Activated CD8-positive, alpha-beta memory T cell treated with anti-CD3 and anti-CD28 coated beads for 4 hours (primary cell): ENCODE measurements at places on chromosomes 6 and 20.

GRCh38 chr6:14354919-14355572 is 237.5 kb downstream of the CD83 start:
- DNase-seq: no peak

- DNase-seq: no peak
Observed at GRCh38 chr6:34829137-34829536, 37.3 kb downstream of the BLTP3A start.

DNA sequence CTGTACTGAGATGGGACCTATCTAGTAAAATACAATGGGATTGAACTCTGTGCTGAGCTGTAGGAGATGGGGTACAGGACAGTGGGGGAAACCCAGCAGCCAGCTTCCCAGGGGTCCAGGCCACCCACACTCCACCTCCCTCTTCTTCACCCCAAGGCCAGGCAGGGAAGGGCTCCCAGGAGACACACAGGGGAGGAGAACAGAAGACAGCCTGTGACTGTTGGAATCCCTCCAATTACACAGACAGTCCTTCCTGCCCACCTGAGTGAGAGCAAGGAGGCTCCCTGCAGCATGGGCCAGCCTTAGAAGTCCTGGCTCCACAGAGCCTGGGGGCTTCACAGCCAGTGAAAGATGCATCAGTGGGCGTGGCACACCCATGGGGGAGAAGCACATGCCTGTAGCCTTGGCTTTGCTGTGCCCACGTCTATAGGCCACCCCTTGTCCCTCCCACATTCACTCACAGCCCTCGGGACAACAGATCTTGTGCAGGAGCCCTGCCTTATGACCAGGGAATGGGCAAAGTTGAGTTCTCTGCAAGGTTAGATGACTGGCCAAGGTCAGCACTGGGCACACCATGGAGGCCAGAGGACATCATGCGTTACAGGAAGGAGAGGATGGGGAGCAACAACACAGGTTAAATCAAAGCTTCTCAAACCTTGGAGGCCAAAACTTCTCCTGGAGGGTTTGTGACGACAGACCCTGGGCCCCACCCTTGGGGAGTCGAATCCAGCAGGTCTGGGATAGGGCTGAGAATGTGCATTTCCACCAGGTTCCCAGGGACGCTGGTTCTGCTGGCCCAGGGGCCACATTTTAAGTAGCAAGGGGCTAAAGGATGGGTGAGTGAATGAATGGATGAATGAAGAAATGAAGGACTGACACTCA is 12.3 kb upstream of the CST7 start:
- DNase-seq: no peak

- DNase-seq: no peak
Observed at GRCh38 chr6:110625883-110626282, 149.5 kb upstream of the SLC22A16 start.

DNA sequence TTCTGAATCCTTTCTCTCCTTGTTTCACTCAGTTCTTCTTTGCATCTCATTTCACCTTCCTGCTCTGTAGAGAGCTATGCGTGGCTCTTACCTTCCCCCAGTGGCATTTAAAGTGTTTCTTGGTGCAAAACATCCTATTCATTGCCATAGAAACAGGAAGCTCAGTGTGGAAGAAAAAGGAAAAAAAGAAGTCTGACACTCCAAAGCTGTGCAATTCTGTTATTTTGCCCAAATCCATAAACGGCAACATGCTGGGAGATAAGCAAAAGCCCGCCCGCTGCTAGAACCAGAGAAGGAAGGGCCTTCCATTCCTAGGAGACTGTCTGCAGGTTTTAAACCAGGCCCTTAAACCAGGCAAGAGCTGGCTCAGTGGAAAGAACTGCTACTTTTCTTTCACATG is 247.1 kb downstream of the HIVEP2 start:
- no peak for DNase-seq

DNA sequence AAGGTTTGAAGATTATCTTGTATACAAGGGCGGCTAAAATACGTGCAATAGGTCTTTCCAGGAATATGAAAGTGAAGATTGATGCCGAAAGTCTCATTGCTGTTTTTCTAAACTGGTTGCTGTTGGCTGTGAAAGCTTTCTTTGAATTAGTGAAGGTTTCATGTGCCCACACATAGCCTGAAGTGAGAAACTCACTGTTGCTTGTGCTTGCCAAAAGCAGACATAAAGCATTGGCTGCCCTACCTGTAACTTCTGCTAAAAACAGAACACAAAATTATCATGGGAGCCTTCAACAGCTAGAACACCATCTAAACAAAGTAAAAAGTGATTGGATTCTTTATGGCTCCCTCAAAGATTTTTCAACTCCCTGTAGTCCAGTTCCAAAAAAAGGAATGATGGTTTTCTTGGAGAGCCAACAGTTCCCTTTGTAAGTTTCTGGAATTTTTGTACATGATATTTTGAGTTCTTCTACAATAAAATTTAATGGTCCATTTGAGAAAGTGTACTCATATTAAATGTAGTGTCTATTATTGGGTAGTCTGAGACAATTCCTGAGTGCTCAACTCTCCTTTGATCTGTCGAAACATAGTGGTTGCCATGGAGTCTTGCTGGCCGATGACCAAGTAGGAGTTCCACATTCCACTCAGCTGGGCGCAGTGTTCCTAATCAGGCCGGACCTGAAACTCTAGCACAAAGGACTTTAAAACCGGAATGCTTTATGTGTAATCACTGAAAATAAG is 68.5 kb downstream of the PLEKHG1 start:
- no peak for DNase-seq

DNA sequence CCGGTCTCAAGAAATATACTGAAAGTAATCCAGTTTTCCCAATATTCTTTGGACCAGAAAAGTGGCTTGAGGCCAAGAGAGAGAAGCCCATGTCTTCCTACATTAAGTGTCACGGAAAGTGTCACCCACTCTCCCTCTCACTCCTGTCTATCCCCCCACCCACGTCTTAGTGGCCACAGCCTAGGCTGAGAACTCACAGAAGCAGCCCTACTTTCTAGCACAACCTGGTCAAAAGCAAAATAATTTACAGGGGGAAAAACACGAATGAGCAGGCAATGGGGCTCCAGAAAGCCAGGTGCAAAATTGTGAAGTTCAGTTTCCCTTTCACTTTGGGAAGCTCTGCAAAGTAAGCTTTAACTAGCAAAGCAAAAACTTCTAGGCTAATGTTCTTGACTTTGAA is 118.0 kb downstream of the OPRM1 start:
- DNase-seq: no peak

DNA sequence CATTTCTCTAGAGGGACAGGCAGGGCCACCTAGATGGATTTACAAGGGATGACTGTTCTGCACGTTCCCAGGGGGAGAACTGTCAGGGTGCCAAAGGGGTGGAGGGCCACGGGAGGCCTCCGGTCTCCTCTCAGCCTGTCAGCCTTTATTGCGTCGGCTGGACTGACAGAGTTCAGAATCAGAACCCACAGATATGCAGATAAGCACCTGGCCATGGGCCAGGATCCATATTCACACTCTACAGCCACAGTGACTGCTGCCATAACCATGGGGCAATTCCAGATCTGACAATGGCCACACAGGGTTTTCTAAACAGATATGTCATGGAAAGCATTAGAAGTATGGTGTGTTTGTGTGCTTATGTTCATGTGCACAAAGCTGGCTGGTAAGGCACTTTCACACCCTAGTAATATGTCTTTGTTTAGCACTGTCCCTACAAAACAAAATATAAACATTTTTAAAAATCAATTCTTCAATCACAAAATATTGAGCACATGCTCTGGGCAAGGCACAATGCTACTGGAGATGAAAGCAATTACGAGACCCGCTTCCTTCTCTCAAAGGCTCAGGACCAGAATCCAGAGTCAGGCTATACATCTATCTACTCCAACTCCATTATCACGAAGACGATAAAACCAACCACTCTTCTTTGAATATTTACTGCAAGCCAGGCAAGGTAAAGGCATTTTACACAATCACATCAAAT is 29.1 kb downstream of the TRAM2 start:
- DNase-seq: no peak

- DNase-seq: no peak
Observed at GRCh38 chr20:53019464-53019863, 47.3 kb downstream of the TSHZ2 start.

GRCh38 chr6:31826793-31827285 is 699 bp upstream of the HSPA1B start:
- DNase-seq: no peak

- DNase-seq: peak; percentile 35
Observed at GRCh38 chr6:111761783-111762312, 111.4 kb downstream of the FYN start.

DNA sequence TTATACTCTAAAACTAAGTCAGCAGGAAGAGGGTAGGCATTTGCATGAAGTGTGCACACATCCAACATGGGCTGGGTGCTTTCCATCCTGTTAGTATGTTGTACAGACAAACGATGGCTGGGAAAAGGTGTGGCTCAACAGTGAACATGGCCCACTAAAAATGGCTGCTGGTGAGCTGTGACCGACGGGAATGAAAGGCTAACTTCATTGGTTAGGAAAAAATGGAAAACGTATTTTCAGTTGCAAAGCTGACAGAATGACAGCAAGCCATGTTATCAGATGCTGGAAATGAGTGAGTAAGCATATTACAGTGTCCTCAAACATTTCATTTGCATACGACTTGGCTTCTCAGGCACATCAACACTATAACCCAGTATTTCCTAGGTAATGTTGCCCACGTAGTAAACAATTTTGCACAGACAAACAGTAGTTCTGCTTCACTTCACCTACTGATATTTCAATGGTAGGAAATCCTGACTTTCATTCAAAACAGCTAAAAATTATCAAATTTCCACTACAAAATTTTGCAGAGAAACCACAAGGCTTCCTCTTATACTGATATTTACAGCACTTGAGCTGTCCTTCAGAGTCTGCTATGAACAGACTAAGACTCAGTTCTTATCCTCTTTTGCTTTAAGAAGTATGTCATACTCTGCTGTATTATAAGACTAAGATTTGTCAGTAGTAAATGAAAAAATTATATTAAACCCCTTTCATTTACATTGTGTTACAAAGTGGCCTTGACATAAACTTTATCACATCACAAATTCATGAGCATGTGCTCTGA is 98.9 kb downstream of the IRF4 start:
- no peak for DNase-seq

DNA sequence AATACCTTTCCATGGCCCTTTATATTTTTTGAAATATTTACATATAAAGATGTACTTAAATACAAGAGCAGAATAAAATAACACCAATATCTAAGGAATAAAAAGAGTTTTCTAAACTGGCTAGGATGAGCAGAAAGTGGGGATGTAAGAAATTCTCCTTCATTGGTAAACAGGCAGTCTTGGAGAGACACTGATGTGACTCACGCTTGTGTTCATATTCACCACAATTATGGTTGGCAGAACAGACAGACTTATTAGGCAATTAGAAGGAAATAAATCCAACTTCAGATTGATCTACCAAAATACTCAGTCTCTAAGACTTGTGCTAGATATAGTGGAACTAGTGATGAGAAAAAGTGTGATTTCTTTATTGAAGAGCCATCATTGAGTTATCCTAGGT is 463.7 kb downstream of the CDC5L start:
- DNase-seq: no peak

- no peak for DNase-seq
Observed at GRCh38 chr6:63584566-63584965, 12.3 kb downstream of the LOC128125822 start.
